ENCODE measurements at places on chromosomes 2 and 18. TPM values are rescaled to one million over a fixed set of nuclear protein-coding genes. Genes with fewer than 3 reads are reported as not detected.

Gene KIDINS220
- total RNA-seq, result 15.2 TPM

Gene AGAP1
- total RNA-seq, result 6.1 TPM

Gene SLC39A6
- 55.2 TPM for total RNA-seq

Gene SCN3A
- total RNA-seq, result not detected

Gene CCL20
- 17.5 TPM for total RNA-seq

Gene ZNF638
- 55.8 TPM for total RNA-seq

Gene GRB14
- 0.98 TPM for total RNA-seq

All from airway epithelial cell (primary cell).